ENCODE measurements at places on chromosomes 6 and 20.

GRCh38 chr6:50724381-50725124 is 11.2 kb downstream of the TFAP2D start:
- DNase-seq = no peak

DNA sequence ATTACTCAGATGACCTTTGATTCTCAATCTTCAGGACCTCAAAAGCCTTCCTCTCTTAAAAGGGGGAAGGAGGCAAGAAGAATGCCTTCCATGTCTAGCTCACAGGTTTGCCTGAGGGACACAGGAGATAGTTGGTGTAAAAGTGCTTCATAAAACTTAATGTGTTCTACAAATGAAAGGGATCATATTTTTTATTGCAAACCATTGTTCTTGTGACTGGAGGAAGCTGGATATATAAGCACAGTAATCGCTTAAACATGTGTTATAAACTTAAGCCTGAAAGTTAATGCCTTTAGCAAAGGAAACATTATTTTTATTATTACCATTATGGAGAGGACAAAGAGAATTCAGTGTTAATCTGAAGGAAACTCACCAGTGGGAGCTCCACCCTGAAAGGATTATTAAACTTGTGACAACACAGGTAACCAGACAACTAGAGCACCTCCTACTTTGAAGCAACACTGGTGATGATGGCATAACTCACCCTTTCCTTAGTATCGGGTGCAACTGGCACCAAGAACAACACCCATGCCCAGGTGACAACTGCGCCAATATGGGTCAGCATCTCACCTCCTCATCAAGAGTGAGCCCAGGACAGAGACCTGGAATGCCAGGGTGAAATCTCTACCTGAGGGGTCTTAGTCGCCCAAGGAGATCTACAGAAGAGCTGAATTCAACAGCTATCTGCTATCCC is 288.7 kb upstream of the PRDM1 start:
- no peak for DNase-seq

GRCh38 chr6:47567586-47567985 is 90.0 kb downstream of the CD2AP start:
- no peak for DNase-seq

GRCh38 chr6:165890404-165890735 is 227.3 kb upstream of the PDE10A start:
- DNase-seq = no peak

Measured in CD4-positive, alpha-beta T cell treated with Interleukin-15 for 4 hours (primary cell).